Endodermal cell (in vitro differentiated cells): ENCODE measurements at places on chromosomes 5 and 9.

DNA sequence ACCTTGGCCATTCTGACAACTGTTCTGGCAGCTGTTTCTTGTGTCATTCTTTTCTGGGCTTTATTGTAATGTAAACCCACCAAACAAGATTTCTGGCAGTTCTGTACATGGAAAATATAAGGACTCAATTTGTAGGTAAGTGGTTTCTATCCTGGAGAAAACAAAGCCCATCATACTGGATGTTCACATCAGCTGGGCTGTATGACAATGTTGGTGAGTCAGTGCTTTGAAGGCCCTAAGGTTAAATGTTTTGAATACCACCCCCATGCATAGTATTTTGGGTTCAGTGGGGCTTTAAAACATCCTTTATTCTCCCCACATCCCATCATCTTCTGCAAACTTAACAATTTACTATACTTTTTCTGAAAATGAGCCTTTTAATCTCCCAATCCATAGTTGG lies 52.5 kb downstream of the SH3GL2 start:
- DNase-seq, result no peak

- DNase-seq, result peak; percentile 54
Observed at GRCh38 chr5:128532127-128532526, 5.9 kb downstream of the FBN2 start.

DNA sequence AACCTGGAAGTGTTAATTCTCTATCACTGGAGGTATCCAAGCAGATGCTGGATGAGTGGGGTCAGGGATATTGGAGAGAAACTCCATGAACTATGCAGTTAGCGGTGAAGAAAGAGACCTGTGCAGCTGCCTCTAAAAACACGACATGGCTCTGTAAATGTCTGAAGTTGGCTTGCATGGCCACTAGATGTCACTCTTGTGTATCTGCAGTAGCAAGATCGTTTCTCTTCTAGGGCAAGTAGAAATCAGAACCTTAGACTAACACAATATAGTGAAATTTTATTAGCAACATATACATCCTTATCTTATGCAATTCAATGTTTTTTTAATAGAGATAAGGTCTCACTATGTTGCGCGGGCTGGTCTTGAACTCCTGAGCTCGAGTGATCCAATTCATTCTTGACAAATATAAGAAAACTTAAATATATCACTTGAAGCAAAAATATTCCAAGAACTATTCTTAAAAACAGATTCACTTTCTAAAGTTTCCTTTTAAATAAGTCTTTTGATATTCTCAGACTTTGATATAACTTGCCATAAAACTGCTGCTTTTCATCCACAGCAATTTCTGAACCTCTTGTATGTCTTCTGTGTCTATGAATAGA lies 2.9 kb downstream of the OR2S2 start:
- DNase-seq, result peak; percentile 80

- DNase-seq, result peak; percentile 49
Observed at GRCh38 chr5:29811914-29812679, 1381.4 kb upstream of the CDH6 start.

- peak; percentile 40 for DNase-seq
Observed at GRCh38 chr5:147520450-147520849, 10.6 kb upstream of the DPYSL3 start.

GRCh38 chr9:104686081-104686480 lies 8.2 kb upstream of the OR13D1 start:
- DNase-seq, result no peak

DNA sequence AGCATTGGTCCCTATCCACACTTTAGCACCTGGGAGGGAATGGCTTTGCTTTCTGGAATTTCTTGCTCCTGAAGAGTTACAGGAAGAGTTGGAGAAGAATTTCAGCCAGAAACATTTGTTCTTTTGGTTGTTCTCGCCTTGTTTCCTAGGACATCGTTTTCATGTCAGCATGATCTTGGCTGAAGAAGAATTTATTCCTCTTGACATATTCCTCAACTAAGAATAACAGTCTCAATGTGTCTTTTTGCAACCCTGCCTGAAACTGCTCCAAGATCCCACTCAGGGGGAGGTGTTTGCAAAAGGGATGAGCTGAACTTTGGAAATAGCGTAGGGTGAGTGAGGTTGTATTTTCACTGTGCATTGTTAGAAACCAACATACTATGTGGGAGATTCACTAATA lies 26.1 kb downstream of the MAMDC2 start:
- DNase-seq, result no peak

DNA sequence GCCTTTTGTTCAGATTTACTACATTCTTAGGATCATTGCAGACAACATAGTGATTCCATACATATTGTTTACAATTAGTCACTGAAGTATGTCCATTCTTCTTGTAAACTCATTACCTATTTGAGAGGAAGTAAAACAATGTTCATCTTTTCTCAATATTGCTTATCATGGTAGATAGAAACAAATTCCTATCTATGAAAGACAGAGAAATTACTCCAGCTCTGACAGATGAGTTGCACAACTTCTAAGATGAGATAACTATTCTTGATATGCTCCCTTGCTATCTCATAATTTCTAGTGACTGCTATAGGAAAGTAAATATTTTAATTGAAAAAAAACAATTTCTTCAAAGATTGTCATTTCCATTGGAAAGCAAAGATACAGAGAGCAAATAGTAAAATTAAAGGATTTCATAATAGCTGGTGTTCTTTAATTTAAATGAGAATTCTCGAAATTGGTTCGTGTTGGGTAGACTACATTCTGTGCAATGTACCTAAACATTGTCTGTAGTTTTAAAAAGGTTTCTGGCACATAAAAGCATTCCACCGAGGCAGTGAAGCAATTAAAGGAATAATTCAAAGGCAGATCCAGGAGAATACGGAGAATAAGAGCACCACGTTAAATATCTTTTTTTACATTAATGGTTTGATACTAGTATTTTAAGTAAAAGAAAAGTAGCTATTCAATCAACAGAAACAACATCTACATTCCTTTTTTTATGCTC lies 1029.1 kb upstream of the ACO1 start:
- DNase-seq, result no peak

DNA sequence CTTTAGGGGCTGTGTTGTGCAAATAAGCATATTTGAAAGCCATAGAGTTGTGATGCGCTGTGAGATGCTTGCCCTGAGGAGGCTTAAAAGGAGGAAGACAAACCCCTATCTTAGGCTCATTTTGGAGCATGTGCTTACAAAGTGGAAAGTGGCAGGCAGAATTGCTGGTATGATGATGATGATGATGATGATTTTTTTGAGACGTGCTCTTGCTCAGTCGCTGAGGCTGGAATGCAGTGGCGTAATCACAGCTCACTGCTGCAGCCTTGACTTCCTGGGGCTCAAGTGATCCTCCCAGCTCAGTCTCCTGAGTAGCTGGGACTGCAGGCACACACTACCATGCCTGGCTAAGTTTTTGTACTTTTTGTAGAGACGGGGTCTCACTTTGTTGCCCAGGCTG lies 1.7 kb downstream of the CNOT8 start:
- peak; percentile 63 for DNase-seq

- DNase-seq, result no peak
Observed at GRCh38 chr9:11933926-11934325, 759.3 kb upstream of the TYRP1 start.

DNA sequence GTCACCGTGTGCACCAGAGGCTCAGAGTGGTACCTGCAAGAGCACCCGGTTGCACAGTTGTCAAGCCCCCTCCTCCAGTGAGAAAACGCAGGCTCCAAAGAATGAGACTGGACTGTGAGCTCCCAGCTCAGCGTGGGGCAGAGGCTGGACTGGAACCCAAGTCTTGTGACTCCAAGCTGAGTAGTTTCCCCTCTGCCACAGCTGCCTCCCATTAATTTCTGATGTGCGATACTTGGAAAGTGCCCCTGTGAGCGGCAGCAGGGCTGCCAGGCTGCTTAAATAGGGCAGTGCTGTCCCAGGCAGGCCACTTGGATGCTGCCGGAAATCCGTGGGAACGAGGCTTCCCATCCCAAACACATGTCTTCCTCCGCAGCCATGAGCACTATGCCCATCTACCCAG lies 62.2 kb upstream of the ANGPTL2 start:
- no peak for DNase-seq

DNA sequence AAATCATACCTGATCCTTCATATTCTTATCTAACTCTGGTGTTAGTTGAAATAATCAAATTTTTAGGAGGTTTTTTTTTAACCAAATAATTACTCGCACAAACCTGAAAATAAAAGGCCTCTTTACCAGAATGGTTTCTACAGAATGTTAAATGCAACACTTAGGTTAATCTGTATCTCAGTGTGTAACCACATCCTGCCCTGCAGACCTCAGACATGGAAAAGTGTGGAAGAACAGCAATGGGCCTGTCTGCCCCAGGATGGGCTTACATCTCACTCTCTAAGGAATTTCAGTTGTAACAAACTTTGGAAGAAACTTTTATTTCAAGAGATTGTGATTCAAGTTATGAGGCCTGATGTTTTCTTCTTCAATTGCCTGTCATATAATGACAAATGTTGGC lies 32.5 kb upstream of the MIER3 start:
- DNase-seq, result no peak

DNA sequence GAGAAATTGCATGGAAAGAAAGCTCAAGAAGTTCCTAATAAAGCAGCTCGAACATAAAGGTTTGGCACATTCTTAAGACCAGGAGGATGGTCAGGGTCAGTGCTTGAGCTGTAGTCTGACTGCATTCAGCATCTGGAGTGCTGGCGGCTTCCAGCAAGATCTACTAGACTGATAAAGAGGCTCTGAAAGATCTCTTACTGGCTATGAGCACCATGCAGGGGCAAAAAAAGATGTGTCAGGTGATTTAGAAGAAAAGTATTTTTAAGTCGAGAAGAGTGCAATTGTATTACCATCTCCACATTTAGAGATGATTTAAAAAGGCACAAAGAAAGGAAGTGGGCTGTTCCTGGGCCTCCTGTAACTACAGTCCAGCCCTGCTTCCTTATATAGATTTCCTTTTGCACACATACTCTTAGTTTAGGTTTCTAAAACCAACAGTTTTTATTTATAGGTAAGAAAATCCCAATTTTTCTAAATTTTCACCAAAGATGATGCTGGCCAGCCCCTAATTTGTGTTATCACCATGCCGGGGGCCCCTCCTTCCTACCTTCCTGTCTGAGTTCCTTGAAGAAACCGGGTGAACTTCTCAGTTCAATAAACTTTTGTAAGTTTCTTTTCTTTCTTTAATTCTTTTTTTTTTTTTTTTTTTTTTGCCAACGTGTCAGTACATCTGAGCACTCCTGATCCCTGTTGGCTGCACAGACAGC lies 65.9 kb upstream of the PLPP1 start:
- DNase-seq, result no peak

DNA sequence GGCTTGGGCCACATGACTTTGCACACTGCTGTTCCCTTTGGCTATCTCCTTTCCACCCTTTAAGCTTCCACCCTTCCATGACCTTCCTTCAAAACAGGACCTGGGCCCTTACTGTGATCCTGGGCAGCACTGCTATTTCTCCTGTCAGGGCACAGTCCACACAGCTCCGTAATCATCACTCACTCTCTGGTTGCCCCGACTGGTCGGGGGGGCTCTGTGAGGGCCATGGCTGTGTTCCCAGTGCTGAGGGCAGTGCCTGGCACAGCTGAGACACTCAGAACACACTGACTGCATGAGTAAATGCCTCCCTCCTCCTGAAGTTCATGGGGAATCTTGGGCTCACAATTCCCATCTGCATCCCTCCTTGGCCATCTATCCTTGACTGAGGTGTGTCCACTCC lies 12.2 kb downstream of the TRAF1 start:
- DNase-seq, result no peak

GRCh38 chr5:29296548-29296947 lies 1896.9 kb upstream of the CDH6 start:
- DNase-seq, result no peak

DNA sequence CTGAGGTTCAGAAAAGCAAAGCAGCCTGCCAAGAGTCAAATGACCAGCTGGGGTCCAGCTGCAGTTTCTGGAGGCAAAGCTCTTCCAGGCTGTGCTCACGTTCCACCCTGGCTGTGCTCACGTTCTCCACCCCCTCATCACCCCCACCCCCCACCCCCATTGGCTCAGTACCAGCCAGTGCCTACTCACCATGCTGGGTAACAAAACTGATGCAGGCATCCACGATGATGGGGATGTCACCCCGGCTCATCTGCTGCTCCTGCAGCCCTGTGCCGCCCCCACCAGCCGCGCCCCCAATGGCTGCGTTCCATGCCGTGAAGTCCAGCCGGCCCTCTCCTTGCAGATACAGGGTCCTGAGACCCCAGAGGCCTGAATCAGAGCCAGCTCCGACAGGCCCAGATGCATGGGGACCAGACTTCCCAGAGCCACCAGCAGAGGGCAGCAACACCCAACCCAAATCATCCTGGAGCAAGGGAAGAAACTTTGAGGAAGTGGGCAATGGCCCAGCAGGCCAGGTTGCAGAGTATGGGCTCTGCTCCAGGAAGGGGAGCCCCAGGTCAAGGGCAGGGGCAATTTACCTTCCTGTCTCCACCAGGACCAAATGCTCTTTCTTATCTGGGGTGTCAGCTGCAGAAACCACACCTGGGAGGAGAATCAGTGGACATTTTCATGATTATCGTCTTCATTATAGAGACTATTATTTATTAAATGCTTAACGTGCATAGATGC lies 13.7 kb upstream of the FCHSD1 start:
- peak; percentile 96 for DNase-seq

GRCh38 chr5:138573949-138574670 lies 1.1 kb downstream of the HSPA9 start:
- no peak for DNase-seq

- no peak for DNase-seq
Observed at GRCh38 chr5:76941442-76941841, 11.4 kb upstream of the CRHBP start.

DNA sequence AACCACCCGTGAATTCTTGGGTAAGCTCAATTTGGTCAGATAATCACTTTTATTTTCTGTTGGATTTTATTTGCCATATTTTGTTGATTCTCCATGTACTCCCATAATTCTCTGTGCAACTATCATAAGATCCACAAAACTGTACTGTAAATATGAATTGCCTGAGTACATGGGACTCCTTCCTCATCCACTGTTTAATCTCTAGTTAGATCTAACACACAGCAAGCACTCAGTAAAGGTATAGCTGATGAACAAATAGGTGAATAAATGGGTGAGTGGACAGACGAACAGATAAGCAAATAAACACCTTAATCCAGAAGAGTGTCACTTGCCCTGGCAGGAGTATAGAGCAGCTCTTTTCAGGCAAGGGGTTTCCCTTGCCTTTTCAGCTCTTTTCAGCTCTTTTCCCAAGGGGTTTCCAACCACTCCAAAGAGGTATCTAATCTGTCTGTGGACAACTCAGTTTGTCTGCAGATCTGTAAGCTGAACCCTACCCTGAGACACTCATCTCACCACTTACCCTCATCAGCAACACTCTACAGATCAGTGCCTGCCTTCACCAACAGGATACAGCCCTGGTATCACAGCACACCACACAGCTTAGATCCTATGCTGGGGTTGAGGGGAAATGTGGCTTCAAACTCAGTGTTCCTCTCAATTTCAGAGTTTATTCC lies 51.2 kb downstream of the SIL1 start:
- DNase-seq, result no peak
